Lung microvascular endothelial cell (primary cell): ENCODE measurements at places on chromosomes 16 and 17.
A peak's percentile ranks its signal among the peaks of the same experiment; 100 is the strongest.

- peak; percentile 56 for DNase-seq
These were observed 1.9 kb downstream of the PHF12 start for GRCh38 chr17:28949185-28950016.

- DNase-seq = no peak
These were observed 2.5 kb upstream of the ZFHX3 start for GRCh38 chr16:73050201-73051099.

DNA sequence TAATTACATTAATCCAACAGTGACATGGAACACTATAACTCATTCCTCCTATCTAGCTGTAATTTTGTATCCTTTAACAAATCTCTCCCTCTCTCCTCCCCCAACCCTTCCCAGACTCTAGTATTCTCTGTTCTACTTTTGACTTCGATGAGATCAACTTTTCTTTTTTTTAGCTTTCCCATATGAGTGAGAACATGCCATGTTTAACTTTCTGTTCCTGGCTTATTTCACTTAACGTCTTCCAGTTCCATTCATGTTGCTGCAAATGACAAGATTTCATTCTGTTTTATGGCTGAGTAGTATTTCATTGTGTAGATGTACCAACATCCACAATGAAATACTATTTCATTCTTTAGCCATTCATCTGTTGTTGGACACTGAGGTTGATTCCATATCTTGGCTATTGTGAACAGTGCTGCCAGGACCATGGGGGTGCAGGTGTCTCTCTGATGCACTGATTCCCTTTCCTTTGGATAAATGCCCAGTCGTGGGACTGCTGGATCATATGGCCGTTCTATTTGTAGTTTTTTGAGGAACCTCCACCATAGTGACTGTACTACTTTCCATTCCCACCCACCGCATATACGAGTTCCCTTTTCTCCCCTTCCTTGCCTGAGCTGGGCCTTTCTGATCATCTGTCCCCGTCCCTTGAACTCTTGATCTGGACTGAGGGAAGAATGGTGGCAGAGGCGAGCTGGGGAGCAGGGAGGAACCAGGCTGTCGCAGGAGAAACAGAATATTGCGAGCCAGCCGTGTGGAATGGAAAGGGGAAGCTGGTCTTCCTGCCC, 7.7 kb upstream of the CEP295NL start:
- DNase-seq = peak; percentile 74

GRCh38 chr17:156946-157345, 19.6 kb downstream of the SCGB1C2 start:
- DNase-seq = no peak

DNA sequence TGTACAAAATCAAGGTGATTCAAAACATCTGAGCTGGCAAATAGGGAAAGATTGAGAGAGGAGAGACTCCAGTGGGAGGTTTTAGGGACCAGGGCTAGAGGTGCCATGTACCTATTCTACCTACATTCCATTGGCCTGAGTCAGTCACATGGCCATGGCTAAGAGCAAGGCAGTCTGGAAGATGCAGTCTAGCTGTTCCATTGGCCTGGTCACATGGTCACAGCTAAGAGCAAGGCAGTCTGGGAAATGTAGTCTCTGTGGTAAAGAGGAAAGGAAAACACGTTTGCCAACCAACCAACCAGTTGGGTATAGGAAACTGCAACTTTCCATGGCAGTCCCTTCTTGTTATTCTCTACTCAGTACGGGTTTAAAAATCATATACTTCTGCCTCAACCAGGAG, 369.1 kb downstream of the XYLT1 start:
- DNase-seq = no peak
